ENCODE measurements at places on chromosomes 2 and 18.

DNA sequence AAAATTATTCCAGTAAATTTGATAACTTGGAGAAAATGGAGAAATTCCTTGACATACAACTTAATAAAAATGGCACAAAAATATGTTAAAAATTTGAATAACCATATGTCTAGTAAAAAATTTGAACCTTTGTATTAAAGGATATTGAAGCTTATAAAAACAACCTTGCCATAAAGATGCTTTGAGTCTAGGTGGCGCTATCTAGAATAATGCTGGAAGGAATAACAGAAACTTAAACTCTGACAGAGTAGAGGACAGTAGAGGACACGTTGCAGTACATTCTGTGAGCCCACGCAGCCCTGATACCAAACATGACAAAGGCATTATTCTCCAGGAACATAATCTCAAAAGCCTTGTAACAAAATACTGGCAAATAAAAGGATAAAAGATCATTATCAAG, 44.7 kb upstream of the ALKAL2 start:
- DNase-seq: no peak

DNA sequence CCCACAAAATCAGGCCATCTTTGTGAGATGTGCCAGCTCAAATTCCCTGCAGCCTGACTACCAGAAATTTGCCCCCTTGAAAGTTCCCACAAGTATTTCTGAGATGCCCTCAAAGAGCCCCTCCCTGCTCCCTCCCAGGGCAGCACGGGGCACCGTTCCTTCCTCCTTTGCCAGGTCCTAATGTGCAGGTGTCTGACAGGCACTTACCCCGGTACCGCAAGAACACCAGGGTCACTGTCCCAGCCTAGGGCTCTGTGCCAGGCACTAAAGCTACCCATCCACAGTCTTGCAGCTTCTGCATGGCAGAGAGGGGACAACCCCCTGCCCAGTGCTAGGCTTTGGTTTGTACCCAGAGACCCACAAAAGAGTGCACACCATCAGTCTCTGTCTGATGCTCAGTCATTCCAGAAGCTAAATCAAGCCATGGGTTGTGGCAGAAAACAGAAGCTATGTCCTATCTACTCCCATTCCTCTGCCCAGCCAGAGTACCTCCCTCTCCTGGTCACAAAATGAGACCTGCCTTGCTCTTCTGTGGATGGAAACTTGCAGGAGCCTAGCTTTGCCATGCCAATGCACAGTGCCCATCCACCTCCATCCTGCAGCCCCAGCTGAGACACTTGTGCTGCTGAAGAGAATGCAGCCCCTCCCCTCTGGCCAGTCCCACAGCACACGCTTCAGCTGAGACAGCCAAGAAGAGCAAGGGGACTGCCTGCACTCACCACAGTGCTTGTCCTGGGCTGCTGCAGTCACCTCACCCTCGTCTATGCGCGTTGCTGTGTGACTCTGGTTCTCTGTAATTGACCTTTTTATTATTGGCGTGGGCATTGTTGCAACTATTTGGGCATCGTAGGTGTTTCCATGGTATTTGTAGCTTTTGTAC, 48.7 kb downstream of the INPP5D start:
- no peak for DNase-seq

DNA sequence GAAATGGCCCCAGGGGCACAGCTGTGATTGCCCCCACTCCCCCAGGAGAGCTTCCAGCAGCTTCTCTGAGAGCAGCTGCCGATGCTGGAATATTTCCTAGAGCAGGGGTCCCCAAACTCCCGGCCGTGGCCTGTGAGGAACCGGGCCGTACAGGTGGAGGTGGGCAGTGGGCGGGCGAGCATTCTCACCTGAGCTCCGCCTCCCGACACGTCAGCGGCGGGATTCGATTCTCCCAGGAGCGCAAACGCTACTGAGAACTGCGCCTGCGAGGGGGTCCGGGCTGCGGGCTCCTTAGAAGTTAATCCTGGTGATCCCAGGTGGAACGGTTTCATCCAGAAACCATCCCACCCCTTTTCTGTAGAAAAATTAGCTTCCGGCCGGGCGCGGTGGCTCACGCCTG, 69.1 kb upstream of the PXDN start:
- no peak for DNase-seq

DNA sequence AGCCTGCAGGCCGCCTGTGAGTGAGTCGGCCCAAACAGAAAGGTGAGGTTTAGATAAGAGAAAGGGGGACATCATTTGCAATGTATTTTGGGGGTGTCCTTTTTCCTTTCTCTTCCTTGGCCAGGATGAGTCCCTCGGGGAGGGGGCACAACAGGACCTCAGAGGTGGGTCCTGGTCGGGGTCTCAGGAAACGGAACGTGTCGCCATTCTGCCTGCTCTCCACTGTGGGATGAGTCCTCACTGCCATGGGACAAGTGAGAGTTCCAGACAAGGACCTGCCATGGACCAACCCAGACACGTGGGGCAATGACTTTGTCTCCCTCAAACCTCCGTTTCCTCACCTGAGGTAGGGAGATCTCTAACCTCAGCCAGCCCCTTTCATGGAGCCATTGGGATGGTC, 67.9 kb upstream of the TAF1B start:
- DNase-seq: no peak

DNA sequence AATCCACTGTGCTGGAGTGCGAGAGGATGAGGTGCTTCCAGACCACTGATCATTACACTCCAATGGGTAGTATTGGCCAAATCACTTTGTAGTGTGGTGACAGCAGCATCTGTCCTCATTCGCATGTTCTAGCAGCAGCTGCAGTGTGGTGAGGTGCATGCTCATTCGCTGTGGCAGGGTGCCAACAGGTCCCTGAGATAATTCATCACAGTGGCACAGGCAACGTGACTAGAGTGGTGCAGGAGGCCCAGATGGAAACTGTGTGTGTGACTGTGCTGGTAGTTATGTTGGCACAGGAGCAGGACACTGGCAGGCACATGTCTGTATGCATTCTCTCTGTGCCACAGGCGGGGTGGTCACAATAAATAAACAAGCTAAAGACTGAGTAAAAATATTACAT, 329.5 kb upstream of the SYT4 start:
- no peak for DNase-seq

DNA sequence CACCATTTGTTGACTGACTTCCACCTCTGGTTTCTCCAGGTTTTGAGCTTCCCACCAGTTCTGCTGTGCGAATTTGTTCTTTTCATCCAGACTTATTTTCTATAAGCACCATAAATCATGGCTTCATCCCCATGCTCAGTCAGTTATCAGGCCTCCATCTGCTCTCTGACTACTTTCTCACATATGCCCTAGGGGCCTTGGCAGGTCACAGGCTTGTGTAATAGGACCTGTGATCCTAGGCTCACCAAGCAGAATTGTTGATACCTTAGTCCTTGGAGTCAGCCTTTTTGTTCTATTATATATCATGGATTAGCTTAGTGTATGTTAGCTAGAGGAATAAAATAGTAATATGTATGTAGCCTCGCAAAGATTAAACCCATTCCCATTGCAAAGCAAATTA, 284.2 kb upstream of the TANK start:
- DNase-seq: no peak

- peak; percentile 30 for DNase-seq
Observed at GRCh38 chr2:112985090-112985489, 7.3 kb downstream of the IL36G start.

- no peak for DNase-seq
Observed at GRCh38 chr2:34143149-34143548, 544.0 kb upstream of the FAM98A start.

GRCh38 chr2:212711856-212712255, 173.3 kb upstream of the ERBB4 start:
- DNase-seq: no peak

- no peak for DNase-seq
Observed at GRCh38 chr2:196980473-196980872, 54.0 kb upstream of the PGAP1 start.

DNA sequence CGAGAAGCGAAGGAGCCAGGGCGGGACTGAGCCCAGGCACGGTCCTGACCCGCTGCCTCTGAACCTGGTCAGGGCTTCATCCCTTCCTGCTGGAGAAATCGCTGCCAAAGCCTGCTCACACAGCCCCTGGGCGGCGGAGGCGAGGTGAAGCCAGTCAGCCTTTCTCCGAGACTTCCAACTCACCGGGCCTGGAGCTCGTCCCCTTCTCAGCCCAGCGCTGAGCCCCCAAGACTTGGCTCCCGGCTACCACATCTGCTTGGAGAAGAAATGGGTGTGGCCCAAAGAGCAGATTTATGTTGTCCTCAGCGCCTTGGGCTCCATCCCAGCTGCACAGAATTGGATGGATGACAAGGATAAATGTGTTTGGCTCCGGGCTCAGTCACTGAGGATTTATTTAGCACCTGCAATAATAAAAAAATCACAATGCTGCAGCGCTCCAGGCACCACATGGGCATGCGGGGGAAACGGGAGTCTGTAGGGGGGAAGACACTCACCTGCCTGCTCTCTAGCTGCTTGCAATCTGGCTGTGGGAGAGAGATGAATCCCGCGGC, 64.9 kb downstream of the ACTR2 start:
- DNase-seq: no peak

DNA sequence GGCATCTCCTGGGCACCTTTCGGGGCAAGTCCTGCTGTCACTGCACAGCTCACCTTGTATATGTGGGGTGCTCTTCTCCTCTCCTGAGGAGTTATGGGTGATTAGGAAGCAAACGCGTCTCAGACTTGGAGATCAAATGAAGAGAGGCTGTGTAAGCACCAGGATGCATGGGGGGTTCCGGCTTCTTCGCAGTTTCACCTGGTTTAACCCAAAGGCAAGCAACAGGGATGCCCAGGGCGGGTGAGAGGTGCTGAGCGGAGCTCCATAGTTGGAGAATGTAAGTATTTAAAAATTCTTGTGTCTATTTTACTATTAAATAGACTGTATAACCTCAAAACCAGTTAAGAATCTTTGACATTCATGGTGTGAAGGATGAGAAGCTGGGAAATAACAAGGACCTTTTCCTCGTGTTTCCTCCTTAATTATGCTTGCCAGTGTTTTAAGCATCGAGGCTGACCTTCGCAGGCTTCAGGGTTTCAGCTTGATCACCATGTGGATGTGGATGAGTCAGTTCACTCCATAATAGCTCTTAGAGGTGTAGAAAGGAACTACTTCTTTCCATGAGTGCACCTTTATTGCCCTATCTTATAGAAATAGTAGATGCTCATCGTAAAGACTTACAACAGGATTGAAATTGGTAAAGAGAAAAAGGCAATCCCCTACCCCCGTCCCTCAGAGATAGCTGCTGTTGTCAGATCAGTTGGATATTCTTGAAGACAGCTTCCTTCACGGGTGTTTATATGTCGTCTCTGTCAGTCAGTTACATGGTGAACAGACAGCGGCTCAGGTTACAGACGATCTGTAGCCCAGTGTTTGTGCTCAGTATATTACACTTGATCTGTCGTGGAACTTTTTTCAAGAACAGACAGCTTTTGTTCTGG, 201.1 kb downstream of the AGAP1 start:
- no peak for DNase-seq

DNA sequence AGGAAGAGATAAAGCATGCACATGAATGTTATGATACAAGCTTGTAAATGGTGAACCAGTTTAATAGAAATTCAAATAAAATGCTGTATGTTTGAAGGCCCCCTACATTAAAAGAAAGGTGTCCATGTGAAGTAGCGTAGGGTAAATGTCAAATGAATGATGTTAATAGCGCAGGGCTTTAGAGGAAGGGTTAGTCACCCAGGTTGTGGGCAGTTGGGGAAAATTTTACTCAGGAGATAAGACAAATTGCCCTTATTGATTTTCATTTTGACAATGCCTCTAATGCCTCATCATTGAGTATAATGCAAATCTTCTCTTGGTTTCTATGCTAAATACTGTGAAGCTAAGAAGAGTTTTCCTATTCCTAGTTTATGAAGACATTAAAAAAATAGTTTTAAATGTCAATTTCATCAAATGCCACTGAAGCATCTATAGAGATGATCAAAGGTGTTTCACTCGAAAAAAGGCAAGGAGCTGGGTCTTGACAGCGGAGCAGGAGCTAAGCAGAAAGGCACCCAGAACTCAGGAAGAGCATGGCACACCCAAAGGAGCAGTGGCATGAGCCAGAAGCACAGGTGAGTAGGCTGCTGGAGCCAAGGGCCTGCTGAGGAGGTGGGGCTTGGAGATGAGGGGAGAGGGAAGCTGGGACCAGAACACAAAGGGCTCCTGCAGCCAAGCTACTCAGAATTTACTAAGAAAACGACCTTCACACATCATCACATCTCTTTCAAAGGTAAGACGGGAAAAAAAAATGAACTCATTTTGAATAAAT, 129.3 kb upstream of the ACKR3 start:
- no peak for DNase-seq
